ENCODE measurements at places on chromosomes 1 and 21.

GRCh38 chr1:160376525-160377131 lies 9.8 kb downstream of the NHLH1 start:
- DNase-seq = no peak

- DNase-seq = no peak
Measured at GRCh38 chr1:29384496-29385015, 148.2 kb downstream of the PTPRU start.

DNA sequence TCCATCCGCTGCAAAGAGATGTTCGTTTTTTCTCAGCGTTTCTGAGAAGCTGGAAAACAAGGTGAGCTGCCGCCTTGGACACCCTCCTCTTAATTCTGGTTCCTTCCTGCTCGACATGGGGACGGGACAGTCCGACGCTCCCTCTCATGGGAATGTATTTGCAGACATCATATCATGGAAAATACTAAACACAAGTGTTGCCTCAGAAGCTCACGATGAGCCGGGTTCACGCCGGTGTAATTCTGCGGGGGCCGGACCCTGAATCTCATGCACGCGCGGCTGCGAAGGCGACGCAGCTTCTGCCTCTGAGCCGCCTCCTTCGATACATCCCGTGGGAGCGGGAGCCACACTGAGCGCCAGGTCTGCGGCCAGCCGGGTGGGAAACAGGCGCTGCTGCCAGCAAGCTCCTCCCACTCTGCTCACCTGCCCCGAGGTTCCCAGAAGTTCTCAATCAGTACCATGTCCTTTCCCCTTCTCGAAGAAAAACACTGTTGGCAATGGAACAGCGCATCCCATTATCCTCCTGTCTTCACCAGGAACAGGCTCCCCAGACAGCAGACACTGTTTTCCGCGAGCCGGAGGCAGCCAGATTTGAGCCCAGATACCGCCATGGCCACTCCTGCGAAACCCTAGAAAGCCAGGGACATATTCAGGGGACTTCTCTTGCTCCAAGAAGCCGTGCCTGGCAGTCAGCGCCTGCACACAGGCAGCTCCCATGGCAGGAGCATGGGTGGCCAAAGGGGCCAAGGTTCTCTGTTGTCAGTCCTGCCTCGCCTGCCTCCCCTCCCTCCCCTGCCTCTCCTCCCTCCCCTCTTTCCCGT lies 98.0 kb downstream of the WDR4 start:
- no peak for DNase-seq

DNA sequence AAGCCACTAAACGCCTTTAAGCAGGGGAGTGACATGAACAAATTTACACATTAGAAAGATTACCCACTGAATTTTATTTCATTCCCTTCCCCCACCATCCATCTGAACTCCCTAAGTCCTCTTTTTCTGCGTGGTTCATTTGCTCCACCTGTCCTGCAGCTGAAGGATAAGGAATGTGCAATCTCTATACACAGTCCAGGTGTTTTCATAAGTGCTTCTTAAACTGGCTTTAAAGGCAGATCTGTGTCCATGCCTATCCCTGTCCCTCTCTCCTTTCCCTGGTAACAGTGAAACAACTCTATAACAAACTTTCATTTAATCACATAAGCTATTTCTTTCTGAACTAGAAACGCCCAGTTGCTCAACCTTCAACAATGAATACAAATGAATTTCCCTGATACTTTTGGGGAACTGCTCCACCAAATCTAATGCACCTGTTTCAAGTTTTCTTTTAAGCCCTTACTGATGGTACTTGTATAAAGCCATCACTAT lies 8.4 kb downstream of the GSTM3 start:
- no peak for DNase-seq

DNA sequence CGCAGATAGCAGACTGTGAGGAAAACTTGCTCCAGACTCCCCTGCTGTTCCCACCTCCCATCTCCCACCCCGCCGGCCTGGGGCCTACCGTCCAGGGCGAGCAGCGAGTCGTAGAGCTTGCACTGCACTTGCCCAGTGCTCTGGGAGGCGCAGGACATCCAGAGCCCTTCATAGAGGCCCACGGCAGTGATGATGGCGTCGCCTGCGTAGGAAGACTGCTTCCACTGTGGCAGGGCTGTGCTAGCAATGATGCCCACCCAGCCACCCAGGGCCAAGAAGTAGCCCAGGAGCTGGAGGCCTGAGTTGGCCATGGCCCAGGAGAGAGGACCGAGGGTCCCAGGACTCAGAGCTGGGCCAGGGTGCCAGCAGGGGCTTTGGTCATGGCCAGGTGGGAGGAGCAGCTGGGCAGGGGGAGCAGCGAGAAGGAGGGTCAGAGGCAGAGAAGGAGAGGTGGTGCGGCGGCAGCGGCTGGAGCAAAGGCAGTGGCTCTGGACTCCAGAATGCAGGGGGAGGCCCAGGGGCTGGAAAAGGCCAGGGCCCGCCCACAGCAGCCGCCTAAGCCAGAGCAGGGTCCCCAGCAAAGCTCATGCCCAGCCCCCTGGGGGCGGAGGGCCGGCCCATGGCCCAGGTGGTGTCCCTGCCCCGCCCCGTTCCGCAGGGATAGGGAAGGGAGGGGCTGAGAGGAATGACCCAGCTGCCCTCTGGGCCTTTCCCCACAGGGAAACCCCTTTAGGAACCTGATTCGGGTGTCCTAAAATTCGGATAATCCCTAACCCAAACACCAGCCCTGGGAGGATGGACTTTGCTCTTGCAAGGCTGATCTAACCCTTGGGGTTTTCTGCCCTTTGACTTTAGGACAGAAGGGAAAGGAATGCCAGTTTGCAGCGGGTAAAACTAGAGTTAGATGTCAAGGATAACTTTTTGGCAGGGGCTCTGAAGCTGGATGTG lies at the start of gene CLDN19:
Gene CLDN19, minus strand, starts transcription at position 484 of the 948 bp plus-strand sequence. Its CDS starts 173 bp downstream, at position 311.
- DNase-seq = no peak

GRCh38 chr21:16608209-16608830 lies 878.5 kb downstream of the USP25 start:
- no peak for DNase-seq

GRCh38 chr1:47568763-47569162 lies 130.9 kb downstream of the FOXD2 start:
- no peak for DNase-seq

DNA sequence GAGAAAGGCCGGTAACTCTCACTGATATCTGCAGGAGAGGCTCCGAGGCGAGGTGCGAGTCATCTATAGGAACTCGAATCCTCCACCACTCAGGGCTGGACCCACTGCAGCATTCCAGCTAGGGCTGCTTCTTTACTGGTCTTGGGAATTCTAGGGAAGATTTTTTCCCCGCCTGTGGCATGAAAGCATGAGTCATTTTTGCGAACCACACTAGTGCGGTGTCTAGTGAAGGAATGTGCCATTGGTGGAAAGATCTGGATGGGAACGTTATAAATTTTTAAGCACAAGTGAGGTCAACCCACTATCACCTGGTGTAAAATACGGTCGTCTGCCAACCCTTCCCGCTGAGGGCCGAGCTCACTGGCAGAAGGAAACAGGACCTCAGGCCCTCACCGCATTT lies 49.7 kb downstream of the SYF2 start:
- DNase-seq = no peak

- no peak for DNase-seq
Measured at GRCh38 chr1:222582099-222582774, 7.5 kb downstream of the TAF1A start.

DNA sequence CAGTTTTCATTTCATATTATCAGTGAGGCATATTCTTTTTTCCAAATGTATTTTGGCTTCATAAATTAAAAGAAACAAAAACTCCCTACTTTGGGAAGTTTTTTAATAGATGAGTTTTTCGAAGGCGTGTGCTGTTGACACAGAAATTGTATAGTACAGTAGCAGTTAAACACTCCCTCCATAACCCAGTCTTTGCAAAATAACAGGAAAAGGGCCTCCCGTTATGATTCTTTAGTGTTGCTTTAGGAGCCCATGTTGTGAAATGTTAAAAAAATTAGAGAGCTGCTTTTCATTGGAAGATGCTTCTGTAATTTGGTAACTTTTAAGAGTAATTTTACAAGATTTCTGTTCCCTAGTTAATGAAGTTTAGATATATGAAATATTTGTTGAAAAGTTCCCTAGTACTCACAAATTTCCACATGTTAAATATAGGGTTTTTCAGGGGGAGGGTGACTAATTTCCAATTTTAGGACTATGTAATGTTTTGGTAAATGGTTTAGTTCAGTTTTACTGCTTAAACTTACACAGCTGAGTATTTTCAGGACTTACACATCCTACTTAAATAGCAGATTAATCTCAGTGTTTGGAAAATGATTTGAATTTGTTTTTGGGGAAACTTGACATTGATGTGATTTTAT lies 2.0 kb downstream of the CAMSAP2 start:
- no peak for DNase-seq

- no peak for DNase-seq
Measured at GRCh38 chr1:1302006-1302430, 5.7 kb downstream of the ACAP3 start.

GRCh38 chr1:156754219-156754618 lies 2.7 kb upstream of the HDGF start:
- DNase-seq = no peak

- DNase-seq = no peak
Measured at GRCh38 chr1:78441921-78442320, 48.9 kb upstream of the PTGFR start.

DNA sequence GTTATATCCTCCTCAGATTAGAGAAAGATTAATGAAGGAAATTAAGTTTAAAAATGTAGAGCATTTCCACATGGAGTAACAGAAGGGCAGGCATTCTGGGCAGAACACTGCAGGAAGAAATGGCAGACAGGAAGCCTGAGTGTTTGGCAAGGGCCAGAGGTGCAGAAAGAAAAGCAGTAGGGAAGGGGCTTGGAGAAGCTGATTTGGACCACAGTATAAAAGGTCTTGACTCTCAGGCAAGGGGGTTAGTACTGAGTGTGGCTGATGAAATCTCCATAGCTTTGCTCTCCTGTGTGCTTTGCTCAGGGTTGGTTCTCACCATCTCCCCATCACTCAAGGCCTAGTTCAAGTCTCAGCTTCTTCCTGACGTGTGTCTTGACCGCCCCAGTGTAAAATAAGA lies 80.2 kb downstream of the SLC45A1 start:
- DNase-seq = no peak

GRCh38 chr1:7430691-7431090 lies 340.4 kb upstream of the VAMP3 start:
- no peak for DNase-seq

DNA sequence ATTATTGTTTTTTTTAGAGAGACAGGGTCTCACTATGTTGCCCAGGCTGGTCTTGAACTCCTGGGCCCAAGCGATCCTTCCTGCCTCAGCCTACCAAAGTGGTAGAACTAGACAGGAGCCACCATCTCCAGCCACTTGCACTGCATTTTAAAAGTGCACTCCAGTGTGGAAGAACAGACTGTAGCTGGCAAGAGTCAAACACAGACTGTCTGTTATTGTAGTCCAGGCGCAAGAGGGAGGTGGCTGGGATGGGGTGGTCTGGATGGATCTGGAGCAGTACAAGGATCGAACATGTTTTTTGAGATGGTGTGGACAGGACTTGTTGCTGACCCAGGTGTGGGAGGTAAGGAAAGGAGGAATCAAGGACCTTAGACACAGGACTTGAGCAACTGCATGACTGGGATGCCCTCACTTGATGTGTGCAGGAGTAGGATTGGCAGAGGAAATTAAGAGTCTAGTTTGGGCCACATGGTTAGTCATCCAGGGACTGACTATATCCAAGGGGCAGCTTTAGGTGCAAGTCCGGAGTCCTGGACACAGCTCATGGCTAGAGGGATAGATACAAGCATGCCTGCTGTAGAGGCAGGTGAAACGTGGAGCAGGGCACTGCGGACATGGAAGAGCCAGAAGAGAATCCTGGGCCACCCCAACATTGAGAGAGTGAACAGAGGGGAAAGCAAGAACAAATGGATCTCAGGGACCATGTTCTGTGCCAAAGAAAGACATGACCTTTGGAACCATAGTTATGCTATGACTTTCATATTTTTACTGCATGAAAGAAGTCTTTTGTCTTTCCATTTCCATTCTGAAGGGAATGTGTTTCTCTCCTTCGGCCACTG lies 42.0 kb downstream of the ELK4 start:
- no peak for DNase-seq

GRCh38 chr1:160086456-160086892 lies 5.1 kb downstream of the KCNJ9 start:
- DNase-seq = no peak

- DNase-seq = no peak
Measured at GRCh38 chr1:54017979-54018378, at the start of gene LDLRAD1. TSS of gene LDLRAD1 (minus strand) at chr1:54018186. CDS start at chr1:54018112, 74 bp downstream.

DNA sequence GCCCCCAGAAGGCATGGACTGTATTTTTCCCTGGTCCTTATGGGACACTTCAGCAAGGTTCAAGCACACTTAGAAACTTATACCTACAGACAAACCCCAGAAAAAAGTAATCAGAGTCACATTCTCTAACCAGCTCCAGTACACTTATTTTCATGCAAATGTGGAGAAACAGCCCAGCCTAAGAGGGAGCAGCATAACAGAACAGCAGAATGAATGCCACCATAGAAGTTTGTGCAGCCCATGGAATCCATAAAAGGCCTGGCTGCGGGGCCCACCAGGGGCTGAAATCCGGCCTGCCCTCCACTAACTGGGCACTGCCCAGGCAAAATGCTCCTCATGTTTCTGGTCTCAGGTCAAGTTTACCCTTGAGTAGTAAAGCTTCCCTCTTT lies 60.4 kb upstream of the ATP1A1 start:
- no peak for DNase-seq

DNA sequence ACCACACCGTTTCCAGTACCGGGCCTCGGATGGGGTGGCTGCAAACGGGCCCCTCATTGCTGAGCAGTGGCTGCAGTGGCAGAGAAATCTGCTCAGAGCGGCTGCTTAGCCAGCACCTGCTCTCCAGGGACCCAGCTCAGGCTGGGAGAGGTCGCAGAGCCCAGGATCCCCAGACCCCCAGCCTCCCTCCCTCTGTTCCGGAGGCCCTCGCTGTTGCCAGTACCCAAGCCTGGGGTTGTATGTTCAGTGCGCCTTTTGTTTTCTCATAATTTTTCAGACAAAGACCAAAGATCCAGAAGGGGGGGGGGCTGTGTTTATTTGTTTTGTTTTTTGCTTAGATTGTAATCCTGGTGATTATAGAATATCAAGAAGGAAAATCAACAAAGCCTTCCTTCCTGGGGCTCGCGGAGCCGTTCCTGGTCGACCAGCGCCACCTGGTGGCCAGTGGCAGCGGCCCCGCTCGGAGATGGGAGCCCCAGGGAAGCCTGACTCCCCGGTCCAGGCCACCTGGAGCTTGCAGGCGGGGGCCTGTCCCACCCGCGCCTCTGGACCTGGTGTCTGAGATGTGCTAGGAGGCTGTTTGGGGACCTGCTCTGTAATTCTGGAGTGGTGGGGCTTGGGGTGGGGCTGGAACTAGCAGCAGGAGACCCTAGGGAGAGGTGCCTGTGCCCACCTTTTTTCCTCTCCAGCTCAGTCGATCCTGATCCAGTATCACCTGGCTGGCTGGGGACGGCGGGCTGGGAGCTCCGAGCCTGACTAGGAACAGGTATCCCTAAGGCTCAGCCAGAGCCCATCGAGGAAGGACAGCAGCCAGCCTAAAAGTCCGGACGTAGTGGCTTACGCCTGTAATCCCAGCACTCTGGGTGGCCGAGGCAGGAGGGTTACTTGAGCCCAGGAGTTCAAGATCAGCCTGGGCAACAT lies 123.9 kb upstream of the VAMP3 start:
- peak; percentile 62 for DNase-seq

All from activated naive CD4-positive, alpha-beta T cell (primary cell).